Fibroblast of pulmonary artery (primary cell): ENCODE measurements at places on chromosomes 16 and 17.

GRCh38 chr17:16354585-16354984, 1.3 kb upstream of the CENPV start:
- no peak for DNase-seq

DNA sequence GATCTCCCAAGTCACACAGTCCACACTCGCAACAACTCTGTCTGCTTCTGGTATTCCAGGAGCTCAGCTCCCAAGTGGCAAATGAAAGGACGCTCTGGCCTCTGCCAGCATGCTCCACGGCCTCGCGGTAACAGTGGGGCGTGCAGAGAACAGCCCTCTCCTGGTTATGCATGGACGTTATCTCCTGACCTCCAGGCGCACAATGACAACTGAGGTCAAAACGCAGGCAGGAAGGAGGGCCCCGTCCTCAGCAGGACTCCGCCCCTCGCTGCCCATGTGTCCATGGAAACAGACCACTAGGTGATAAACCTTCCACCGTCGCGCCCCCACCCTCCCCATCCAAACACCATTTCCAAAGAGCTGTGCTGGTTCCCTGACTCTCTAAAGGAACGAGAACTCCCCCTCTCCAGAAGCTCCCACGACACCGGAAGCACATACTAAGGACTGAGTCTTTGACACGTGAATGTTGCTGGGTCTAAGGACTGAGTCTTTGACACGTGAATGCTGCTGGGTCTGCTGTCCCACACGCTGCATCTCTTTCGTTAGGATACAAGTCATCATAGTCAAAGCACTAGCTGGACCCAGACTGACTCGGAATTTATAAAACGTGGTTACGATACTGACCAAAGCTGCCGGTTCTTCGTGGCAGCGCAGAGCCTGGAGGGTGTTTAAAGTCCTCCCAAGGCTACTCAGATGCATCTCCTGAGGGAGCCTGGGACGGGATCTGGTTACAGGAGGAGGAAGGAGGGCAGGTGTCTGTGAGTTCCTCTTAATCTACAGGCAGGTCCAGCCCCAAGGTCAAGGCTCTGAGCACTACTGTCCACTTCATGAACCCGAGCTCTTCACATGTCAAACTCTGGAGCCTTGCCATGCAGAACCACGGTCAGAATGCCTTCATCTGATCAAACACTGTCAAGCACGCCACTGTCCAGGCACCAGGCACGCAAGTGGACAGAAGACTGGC, 43.9 kb downstream of the KLHDC4 start:
- DNase-seq, result no peak

- no peak for DNase-seq
These were observed 43.2 kb downstream of the RPA1 start for GRCh38 chr17:1872976-1873375.

- no peak for DNase-seq
These were observed 7.8 kb downstream of the SLC47A1 start for GRCh38 chr17:19541445-19541844.

- DNase-seq, result no peak
These were observed 14.4 kb downstream of the C17orf50 start for GRCh38 chr17:35775039-35775438.

GRCh38 chr16:6643080-6643686, 689.5 kb upstream of the RBFOX1 start:
- peak; percentile 69 for DNase-seq

GRCh38 chr17:79659376-79659775, 48.5 kb upstream of the RBFOX3 start:
- no peak for DNase-seq

DNA sequence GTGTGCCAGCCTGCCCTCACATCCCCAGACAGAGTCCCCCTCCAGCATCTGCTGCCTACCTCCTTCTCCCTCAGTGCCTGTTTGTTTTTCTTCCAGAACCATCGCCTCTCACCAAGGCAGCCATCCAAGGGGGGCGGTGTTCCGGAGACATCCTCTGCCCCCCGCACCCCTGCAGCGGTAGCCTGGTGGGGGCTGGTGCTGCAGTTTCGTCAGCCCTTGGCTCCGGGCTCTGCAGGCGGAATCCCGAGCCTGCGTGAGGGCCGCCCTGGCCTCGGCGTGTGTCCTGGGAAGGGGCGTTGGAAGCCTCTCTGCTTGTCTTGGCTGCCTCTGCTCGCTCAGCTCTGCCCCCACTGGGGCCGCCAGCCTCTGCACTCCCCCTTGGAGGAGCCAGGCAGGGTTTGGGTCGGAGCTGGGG, 126.0 kb upstream of the CIBAR2 start:
- peak; percentile 91 for DNase-seq

DNA sequence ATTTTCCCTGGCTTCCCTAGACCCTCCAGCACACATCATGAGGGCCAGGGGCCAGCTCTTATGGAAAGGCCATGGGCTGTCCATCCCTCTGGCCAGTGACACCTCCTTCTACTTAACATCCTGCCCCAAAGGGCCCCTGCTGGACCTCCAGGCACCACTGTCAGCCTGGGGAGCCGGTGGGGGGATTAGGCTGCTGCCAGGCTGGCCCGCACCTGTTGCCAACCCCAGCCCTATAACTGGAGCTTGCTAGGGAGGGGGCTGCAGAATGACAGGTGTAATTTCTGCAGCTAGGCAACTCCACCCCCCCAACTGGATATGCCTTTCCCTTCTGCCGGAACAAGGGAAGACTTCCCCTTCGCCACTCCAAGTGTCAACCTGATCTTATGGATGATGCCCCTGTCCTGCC, 12.5 kb downstream of the RARA start:
- DNase-seq, result no peak

DNA sequence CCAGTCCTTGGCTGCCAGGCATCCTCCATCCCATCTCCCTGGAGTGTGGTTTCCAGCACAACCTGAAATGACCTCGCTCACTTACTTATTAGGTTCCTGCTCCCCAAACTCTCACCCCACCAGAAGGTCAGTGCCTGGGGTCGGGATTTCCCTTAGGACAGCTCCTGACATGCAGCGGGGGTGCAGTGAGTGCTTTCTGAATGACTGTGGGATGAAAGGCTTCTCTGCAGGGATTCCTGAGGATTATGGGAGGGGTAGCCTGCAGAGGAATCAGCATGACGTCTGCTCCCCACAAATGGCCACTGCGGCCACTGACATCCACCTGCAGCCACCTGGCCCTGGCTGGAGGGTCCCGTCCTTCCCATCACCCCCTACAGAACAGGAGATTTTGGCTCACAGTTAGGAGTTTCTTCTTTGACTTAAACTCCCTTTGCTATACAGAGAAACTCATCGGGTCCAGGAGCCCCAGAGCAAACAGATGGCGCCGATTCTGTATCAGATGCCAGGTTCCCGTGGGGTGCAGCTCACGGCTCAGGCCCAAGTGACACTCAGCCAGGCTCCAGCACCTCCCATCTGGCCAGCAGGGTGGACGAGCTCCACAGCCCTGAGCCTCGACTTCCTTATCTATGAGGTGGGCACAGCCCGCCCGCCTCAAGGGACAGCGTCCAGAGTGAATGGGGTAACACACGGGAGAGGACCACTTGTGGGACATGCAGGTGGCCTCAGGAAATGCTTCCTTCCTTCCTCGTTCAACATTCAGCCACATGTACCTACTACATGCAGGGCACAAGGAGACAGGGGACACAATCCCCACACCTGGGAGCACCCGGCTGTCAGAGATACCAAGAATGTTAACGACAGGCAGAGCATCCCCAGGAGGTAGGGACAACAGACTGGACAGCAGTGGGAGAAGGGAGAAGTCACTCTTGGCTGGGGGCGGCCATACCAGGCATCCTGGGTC, 69.8 kb downstream of the RMI2 start:
- DNase-seq, result no peak

DNA sequence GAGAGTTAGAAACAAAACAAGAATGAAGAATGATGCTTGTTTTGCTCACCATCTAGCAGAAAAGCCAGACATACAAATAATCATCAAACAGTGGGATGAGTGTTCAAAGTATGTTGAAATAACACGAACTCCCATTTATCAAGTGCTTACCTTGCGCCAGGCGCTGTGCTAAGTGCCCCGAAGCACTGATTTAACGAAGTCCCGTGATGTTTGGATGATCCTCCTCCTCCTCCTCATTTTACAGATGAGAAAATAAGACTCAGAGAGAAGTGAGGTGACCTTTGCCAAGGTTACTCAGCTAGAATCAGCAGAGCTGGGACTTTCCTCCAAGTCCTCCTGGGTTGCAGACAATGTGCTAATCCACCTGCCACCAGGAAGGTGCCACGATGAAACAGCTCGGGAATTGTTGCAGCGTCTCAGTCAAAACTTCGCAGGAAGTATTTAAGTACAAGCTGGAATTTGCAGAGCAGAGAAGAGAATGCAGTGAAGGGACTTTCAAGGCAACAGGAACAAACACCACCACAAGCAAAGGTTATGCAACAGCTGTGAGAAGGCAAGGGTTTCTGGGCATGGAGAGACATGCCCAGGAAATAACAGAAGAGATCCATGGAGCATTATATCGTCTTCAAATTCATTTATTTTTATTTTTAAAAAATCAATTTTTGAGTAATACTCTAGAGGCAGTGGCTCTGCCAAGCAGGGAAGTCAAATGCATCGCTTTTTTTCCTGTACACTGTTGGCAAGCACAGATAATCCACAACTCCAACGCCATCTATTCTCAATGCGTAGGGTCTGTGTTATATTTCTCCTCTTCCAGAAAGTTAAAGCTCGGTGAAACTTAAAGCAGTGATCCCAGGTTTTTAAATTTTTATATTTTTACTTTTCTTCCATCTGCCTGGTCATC, 11.1 kb downstream of the PRCD start:
- DNase-seq, result peak; percentile 84

GRCh38 chr16:57803134-57803990, 1.1 kb upstream of the KIFC3 start:
- peak; percentile 50 for DNase-seq

- DNase-seq, result no peak
These were observed 34.6 kb upstream of the CCDC182 start for GRCh38 chr17:57779706-57780105.

GRCh38 chr17:13647543-13648021, 45.9 kb upstream of the HS3ST3A1 start:
- DNase-seq, result peak; percentile 14

- DNase-seq, result peak; percentile 12
These were observed 1.9 kb downstream of the CIITA start for GRCh38 chr16:10878644-10879501.

GRCh38 chr17:64653325-64653984, 8.7 kb downstream of the SMURF2 start:
- peak; percentile 50 for DNase-seq

DNA sequence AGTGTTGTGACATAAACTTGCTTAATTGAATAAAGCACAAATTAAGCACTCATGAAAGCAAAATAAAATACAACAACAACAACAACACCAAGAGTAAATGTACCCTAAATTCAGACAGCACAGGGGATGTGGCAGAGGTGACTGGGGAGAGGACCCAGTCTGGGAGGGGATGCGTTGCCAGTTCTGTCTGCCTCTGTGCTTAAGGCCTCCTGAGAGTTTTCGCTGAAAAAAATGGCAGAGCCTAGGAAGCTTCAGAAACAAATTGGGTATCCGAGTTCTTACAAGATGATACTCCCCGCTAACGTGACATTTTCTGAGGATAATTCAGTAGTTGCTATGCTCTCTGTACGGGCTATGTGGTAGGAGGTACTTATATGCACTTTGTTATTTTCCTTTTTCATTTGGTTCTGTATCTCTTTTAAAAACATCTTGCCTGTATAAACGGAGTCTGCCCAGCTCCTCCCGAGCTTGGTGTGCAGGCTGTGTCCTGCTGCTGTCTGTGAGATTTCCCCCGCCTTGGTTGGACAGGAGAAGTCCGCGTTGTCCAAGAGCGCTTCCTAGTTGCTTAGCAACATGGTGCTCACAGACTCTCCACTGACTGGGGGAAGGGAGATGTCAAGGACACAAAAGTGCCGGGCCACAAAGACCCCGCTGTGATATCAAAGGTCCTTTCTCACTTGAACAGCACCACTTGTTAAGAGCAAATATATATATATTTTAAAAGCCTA, 134.2 kb upstream of the CPHXL start:
- DNase-seq, result no peak

GRCh38 chr17:51427323-51427811, 167.0 kb downstream of the UTP18 start:
- DNase-seq, result no peak
